Occipital lobe (tissue), 3 donors: ENCODE measurements at places on chromosomes 12 and 14.

DNA sequence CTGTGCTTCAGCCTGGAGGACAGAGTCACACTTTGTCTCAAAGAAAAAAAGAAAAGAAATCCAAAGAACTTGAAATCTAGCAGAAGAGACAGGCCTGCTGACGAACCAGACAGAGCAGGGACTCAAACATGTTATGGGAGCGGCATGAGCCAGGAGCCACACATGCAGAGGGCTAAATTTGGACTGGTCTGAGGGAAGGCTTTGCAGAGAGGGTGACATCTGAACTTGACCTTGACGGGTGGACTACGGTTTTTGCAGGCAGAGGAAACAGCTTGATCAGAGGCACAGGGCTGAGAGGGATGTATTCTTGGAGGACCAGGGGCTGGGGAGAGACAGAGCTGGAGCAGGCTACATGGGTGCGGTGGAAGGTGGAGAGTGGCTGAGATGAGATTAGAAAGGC lies 20.5 kb upstream of the SLC24A4 start:
- DNase-seq = no peak

GRCh38 chr12:108839018-108839889 lies 18.1 kb downstream of the SSH1 start:
- DNase-seq = no peak

DNA sequence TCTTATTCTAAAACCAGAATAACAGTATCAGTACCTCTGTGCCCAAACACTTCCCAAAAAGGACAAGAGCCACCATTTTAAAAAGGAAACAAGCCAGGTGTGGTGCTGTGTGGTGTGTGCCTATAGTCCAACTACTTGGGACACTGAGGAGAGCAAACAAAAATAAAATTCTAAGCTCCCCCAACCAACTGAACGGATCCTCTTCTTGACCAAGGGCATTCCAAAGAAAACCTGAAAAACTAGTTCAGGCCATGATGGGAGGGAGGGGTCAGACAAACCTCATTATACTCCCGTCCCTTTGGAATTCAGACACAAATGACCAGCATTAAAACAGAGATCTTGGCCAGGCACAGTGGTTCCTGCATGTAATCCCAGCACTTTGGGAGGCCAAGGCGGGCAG lies 20.5 kb downstream of the SLC11A2 start:
- DNase-seq = no peak

GRCh38 chr14:72464226-72464625 lies 429.7 kb downstream of the DPF3 start:
- no peak for DNase-seq

DNA sequence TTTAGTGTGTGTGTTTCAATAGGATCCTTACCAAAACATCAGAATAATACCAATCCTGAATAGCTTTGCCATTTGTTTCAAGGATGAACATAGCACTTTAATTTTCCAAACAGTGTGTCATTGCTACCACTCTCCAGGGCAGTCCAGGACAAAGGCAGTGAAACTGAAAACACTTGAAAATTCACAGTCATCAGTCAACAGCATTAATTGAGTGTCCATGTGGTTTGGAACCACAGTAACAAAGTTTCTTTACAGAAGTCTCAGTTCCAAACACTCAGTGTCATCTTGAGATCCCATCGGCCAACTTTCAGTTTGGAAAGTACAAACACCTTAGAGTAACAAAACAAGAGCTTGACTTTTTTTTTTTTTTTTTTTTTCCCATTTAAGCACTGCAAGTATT lies 228.4 kb upstream of the SOX5 start:
- no peak for DNase-seq

- no peak for DNase-seq
Measured at GRCh38 chr14:80278293-80279023, 67.2 kb upstream of the DIO2 start.

- DNase-seq = no peak
Measured at GRCh38 chr14:82511399-82511798, 977.7 kb upstream of the SEL1L start.

DNA sequence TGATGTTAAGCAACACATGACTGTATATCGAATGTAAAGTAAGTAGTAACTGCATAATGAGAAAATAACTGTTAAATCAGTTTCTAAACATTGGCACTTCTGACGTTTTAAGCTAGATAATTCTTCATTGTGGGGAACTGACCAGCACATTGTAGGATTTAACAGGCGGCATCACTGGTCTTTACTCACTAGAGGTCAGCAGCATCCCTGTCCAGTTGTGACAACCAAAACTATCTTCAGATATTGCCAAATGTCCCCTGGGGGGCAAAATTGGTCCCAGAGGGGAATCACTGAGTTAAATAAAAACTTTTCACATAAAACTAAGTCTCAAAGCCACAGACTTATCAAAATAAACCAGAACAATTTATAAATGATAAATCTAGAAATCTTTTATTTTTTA lies 65.3 kb downstream of the BLTP3B start:
- DNase-seq = no peak
